Non-pigmented ciliary epithelial cell (primary cell): ENCODE measurements at places on chromosomes 5 and 9.

GRCh38 chr9:22201256-22201655 lies 192.2 kb upstream of the CDKN2B start:
- DNase-seq: no peak

GRCh38 chr5:15757103-15757502 lies 257.1 kb downstream of the FBXL7 start:
- DNase-seq: peak; percentile 31

DNA sequence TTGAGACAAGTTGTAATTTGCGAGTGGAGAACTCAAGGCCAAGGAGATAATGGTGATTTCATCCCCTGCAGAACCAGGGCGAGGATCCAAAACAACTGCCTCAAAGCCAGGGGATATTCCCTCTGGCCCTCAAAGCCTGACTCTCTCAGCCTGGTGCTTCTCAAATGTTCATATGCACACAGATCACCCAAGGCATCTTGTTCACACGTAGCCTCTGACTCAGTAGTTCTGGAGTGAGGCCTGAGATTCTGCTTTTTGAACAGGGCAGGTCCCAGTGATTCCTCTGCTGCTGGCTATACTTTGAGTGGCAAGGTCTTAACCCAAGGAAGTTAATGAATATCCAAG lies 30.2 kb upstream of the WWC1 start:
- no peak for DNase-seq

DNA sequence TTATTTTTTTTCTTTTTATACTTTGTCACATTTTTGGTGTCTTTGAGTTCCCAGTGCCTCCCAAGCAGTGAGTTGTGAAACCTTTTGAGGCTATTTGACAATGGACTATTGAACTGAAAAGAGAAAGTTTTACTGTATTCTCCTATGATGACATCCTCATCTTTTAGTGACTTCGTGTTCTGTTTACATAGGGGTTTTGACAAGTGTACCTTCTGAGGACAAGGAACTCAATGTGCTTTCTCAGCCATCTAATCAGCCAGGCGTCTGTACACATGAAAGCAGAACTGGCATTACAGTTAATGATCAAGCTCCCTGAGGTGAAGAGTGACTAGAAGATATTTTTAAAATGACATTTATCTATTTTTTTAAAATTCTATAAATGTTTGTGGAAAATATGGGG lies 175.5 kb downstream of the ANXA1 start:
- no peak for DNase-seq

DNA sequence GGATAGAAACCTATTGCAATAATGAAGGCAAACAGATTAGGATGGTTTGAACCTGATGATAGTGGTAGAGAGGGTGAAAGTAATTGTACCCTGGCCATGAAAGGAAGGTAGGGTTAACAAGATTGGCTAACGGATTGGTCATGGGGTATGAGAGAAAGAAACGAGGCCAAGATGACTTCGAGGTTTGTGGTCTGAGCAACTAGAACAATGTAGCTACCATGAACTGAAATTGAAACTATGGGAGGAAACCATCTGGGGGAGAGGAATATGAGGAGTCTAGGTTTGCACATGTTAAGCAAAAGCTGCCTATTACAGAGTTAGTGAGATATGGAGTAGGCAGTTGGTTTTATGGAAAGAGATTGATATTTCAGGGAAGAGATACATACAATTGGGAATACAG lies 406.0 kb downstream of the PRELID2 start:
- no peak for DNase-seq

DNA sequence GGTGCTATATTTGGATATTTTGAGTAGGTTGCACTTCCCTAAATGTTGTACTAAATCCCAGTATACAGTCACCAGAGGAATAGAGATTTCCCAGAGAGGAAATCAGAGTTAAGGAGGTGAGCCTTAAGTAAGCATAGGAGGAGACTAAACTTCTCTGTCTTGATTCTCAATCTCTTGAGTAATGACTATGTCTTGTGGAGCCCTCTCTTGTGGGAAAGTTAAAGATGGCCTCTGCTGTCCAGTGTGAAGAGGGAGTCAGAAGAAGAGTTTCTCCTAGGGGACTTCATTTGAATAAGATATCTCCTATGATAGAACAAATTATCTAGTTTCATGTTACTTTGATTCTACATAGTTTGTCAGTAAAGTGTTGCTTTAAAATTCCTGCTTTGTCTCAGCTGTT lies 502.5 kb downstream of the PDE4D start:
- DNase-seq: no peak

- DNase-seq: no peak
Observed at GRCh38 chr9:8730618-8731017, 931.0 kb upstream of the DMAC1 start.

DNA sequence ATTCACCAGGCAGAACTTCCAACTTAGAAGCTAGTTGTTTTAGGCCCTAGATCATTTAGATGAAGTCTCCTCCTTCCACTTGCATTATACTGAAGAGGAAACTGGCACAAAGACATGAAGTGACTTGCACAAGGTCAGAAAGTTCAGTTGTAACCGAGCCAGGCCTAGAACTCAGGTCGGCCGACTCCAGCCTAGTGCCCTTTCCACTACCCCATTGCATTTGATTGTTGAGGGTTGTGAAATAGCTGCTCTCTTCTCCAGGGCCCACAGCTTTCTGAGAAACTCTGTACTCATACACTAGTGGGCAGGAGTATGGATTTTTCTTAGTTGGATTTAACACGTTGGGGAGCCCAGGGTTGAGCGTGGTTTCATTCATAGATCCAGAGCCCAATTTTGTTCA lies 5.6 kb downstream of the ZNF462 start:
- DNase-seq: no peak

- peak; percentile 35 for DNase-seq
Observed at GRCh38 chr5:14267166-14267838, 124.2 kb downstream of the TRIO start.

GRCh38 chr5:107705402-107706014 lies 34.8 kb upstream of the EFNA5 start:
- DNase-seq: peak; percentile 11

GRCh38 chr5:32261198-32261597 lies 51.5 kb downstream of the MTMR12 start:
- no peak for DNase-seq
